ENCODE measurements at places on chromosomes 12 and 14.

DNA sequence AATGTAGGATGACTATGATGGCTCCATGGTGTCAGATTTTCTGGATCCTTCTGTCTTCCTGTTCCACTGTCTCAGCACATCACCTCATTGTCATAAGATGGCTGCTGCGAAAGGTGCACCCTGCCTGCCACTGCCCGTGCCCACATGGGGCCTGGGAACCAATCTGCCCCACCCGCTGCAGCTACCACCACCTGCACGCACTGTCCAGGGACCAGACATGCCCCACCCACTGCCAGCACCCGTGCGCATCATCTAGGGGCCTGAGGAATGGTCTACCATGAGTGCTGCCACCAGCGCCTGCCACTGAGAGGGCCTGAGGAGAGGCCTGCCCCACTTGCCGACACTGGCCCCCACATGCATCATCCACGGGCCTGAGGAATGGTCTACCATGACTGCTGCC lies 23.8 kb downstream of the CYP46A1 start:
- DNase-seq = no peak

DNA sequence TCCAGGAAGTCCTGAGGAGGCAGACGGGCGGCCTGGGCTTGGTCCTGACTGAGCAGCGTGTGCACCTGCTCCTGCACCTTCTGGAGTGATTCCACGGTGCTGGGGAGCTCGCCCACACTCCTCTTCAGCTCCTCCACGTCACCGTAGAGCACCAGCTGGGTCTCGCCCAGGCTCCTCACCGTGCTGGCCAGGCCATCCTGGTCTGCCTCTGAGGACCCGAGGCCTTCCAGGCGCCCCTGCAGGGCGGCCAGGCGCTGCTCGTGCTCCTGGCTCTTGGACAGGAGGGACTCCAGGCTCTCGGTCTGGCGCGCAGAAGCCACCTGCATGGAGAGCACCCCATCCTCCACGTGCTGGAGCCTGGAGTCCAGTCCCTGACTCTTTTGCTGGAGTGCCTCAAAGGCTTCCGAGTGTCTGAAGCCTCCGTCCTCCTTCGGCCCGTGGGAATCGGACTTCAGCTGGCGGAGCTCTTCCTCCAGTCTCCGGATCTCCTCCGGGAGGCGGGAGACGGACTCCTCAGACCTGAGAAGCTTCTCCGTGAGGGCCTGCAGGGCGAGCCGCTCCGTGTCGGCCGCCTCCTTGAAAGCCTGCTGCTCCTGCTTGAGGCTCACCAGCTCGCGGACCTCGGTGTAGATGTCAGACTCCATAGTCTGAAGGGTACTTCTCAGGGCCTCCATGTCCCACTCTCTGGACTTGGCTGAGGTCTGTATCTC lies 8.4 kb downstream of the CKAP4 start:
- no peak for DNase-seq

DNA sequence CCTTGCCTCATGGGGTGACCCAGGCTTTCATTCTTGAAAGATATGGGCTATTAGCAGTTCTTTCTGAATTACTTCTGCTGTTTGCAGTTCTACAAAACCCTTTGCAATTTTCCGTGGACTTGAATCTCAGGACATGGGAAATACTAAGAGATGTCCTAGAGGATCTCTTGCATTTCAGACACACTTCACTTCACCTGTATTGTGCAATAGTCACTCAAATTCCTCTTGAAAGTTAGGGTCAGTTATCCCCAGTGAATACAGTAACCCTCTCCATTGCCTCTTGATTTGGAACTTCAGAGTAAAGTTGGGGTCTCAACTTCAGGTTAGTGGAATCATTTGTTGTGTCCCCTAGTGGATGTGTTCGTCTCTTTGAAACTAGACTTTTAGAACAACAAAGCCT lies 31.8 kb downstream of the YLPM1 start:
- DNase-seq = no peak

DNA sequence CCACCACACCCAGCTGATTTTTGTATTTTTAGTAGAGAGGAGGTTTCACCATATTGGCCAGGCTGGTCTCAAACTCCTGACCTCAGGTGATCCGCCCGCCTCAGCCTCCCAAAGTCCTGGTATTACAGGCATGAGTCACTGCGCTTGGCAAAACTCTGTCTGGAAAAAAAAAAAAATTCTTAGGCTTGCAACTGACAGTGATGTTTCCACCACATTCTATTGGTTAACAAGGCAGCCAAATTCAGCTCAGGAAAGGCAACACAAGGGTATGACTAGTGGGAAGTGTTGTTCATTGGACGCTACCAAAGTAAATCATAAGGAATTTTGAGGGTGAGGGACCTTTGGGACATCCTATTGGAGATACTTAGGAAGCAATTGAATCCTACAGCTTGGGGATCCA lies 2.9 kb upstream of the SBNO1 start:
- DNase-seq = no peak

- DNase-seq = no peak
These were observed 793.6 kb downstream of the GALC start for GRCh38 chr14:87199381-87199780.

DNA sequence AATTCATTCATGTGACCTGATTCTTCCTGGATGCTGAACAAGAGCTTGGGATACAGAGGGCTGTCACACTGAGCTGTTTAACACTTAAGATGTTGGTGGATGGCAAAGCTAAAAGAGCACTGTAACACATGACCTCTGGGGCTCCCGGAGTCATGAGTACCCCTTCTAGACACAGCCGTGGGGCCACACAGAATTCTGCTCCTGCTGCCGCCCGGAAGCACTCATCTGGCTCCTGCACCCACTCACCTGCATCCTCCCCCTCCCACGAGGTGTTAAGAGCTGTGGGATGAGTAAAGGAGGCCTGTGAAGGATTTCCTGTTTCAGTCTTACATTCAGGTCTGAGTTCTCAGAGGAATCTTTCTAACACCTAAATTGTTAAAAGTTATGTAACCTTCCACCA lies 78.0 kb upstream of the SSTR1 start:
- DNase-seq = no peak

DNA sequence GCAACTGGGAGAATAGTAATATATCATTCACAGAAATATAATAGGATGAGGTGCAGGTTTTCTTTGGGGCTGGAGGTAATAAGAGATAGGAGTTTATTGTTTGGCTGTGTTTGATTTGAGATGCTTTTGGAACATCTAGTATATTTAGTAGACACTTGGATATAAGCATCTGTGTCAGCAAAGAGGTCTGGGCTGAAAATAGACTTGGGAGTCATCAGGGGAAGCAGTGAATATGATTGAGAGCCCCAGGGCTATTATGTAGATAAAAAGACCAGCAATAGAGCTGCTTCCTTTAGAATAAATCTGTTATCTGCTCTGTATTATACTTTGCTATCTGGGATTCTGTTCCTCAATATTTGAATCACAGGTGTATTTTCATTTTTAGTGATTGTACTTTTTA lies 36.6 kb downstream of the SPATA7 start:
- no peak for DNase-seq
